Left hindlimb (tissue), 1 donor: ENCODE measurements at places on chromosomes 12 and 14.

- DNase-seq, result no peak
These were observed 38.7 kb upstream of the LYZ start for GRCh38 chr12:69309461-69309860.

DNA sequence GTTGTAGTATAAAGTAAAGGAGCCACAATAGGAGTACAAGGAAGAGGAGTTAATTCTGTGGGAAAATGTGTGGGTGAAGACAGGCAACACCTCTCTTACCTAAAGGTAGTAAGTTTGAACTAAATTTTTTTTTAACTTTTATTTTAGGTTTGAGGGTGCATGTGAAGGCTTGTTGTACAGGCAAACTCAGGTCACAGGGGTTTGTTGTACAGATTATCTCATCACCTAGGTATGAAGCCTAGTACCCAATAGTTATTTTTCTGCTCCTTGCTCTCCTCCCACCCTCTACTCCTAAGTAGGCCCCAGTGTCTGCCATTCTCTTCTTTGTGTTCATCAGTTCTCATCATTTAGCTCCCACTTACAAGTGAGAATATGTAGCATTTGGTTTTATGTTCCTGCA is 70.5 kb downstream of the DNAI7 start:
- DNase-seq, result no peak

GRCh38 chr12:54052438-54053002 is 1.1 kb upstream of the HOXC4 start:
- no peak for DNase-seq

DNA sequence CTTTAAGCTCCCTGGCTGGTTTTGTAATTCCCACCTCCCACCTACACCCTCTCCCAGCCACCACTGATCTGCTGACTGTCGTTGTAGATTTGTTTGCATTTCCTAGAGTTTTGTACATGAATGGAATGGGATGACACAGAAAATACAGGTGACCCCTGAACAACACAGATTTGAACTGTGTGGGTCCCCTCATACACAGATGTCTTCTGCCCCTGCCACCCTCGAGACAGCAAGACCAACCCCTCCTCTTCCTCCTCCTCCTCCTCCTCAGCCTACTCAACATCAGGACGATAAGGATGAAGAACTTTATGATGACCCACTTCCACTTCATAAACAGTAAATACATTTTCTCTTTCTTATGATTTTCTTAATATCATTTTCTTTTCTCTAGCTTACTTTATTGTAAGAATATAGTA is 28.8 kb downstream of the SYNE3 start:
- DNase-seq, result no peak

GRCh38 chr12:25362646-25363045 is 111.9 kb upstream of the KRAS start:
- no peak for DNase-seq

- DNase-seq, result no peak
These were observed 19.4 kb upstream of the LRRC9 start for GRCh38 chr14:59900556-59900955.

DNA sequence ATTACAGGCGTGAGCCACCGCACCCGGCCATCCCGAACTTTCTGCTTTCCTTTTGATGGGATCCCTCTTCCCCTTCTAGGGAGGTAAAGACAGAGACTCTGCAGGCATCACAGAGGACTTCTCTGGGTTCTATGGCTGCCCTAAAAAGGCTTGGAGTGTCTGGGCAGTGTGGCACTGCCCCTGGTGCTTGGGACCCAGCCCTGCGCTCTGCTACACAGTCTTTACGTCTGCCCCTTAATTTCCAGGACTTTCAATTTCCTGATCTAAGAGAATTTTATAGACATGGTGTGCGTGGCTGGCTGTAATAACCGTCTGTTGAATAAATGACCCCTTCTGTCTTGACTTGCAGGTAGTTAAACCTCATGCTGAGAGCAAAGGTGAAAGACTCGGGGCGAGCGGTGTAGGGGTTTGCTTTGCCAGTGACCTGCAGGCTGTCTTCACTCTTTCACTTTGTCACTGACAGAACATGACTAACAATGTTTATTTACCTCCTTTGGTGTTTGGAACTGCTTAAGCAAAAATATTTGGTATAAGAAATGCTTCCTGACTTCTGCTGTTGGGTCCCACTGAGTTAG is 110.9 kb upstream of the MAP1LC3B2 start:
- DNase-seq, result no peak

GRCh38 chr12:20459920-20460319 is 91.6 kb downstream of the PDE3A start:
- no peak for DNase-seq

- DNase-seq, result no peak
These were observed 3.0 kb upstream of the HOXC13 start for GRCh38 chr12:53935383-53936341.

- DNase-seq, result no peak
These were observed 743 bp upstream of the DTX1 start for GRCh38 chr12:113055594-113056380.

GRCh38 chr12:16218934-16219751 is 58.3 kb downstream of the SLC15A5 start:
- no peak for DNase-seq

DNA sequence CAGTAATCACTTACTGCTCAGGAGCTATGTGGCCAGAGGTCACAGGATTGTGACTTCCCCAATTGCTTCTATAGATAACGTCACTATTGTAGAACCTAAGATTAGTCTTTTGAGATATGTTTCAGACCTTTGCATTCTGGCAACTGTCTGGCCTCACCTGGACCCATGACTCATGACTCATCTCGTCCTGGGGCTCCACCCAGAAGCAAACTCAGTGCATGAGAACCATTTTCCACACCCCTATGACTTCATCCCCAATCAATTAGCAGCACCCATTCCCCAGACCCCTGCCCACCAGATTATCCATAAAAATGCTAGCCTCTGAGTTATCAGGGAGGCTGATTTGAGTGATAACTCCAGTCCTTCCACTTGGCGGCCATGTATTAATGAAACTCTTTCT is 186.9 kb downstream of the EMP1 start:
- no peak for DNase-seq

GRCh38 chr12:87196321-87196720 is 832.9 kb downstream of the C12orf50 start:
- DNase-seq, result no peak

- no peak for DNase-seq
These were observed 26.7 kb downstream of the CNTN1 start for GRCh38 chr12:40718878-40719372.

GRCh38 chr12:92927436-92928281 is 1.4 kb downstream of the EEA1 start:
- no peak for DNase-seq

DNA sequence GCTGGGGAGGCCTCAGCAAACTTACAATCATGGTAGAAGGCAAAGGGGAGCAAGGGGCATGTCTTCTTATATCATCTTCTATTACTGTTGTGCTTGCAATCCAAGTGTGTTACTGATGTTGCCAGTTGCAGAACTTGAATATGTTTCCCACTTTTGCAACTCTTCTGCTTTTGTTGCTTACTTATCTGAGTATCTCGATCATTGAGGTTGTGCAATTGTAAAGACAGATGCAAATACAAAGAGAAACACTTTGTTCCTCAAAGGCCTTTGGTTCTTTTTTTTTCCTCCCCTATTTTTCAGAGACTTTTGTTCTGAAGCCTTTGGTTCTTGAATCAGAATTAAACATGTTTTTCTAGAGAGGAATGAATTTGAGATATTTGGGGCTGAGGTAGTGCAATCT is 3.7 kb upstream of the COX8C start:
- no peak for DNase-seq

DNA sequence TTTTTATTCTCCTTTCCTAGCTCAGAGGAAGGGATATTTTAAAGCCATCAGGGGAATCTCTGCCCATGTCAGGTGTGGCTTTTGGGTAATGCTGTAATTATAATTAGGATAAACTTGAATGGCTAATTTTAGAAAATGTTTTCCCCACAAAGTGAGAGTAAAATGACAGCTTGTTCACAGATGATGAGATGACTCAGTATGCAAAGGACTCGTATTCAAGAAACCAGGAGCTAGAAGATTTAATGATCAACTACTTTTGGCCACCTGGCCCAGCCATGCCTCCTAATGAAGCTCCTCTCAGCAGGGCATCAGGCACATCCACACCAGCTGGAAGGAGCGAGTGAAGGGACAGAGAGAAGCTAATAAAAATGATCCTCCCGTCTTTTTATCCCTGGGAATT is 29.0 kb upstream of the PLEKHG7 start:
- no peak for DNase-seq

GRCh38 chr12:2372178-2372577 is 319.4 kb downstream of the CACNA1C start:
- DNase-seq, result no peak

DNA sequence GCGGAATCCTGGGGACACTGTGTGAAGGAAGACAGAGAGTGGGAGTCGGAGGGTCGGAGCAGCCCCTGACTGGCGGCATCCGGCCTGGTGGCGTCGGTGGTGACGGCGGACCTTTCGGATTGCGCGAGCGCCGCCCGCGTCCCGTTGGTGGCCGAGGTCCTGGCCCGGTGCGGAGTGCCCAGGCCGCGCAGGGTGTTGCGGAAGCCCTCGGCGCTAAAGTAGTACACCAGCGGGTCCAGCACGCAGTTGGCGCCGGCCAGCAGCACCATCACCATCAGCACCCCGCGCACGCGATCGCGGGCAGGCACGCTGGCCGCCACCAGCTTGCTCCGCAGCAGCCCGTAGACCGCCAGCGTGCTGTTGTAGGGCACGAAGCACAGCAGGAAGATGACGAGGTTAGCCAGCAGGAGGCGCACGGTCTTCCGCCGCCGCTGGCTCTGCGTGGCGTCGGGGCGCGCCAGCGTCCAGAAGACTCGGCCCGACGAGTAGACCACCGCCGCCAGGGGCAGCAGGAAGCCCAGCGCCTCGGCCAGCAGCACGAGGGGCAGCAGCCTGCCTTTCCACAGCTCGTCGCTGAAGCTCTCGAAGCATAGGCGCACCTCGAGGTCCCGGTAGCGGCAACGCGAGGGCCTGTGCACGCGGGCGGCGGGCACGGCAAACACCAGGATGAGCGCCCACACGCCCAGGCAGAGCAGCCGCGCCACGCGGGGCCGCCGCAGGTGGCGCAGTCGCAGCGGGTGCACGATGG is 13.1 kb upstream of the CHD4 start:
- peak; percentile 72 for DNase-seq
